Stimulated activated memory B cell treated with anti-CD40 and anti-IgM and Interleukin-4, amounts not matched to agents 10 μg/mL and 1 μg/mL and 100 μg/mL, for 72 hours (primary cell): ENCODE measurements at places on chromosomes 16 and 17.

GRCh38 chr16:22117609-22118008, 25.3 kb downstream of the VWA3A start:
- ATAC-seq: no peak

DNA sequence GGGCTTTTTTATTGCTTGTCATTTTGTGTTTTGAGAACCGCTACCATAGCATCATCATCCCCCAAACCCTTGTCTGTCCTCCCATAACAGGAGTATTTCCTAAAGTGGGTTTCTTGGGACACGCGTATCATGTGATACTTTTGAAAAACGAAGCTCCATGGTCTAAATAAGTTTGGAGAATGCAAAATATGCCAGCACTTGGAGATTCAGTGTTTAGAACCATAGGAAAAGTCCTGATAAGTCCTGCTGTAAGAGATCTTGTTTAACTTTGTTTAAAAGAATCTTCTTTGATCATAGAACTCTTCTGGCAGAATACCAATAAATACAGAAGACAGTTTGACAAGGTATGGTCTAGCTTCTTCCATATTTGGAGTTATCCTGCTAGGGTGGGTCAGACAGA, 59.3 kb downstream of the NKD1 start:
- no peak for ATAC-seq

DNA sequence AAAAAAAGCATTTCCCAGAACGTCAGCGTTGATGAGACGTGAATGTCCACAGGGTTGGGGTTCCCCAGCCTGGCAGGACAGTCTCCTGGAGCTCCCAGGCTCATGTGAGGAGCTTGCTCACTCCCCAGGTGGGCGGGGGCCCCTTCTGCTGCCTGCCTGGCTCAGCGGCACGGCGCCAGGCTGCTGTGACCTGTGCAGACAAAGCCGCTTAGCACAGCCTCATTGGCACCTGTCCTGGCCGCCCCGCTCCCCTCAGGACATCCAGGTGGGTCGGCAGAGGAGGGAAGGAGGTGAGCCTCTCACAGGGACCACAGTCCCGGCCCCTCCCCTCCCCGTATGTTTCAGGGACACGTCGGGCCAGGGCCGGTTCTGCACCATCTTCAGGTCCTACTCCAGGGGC, 12.9 kb upstream of the WFIKKN1 start:
- no peak for ATAC-seq

- no peak for ATAC-seq
Observed at GRCh38 chr16:85338638-85338982, 226.3 kb upstream of the CIBAR2 start.

GRCh38 chr16:61371388-61371787, 664.9 kb downstream of the CDH8 start:
- ATAC-seq: no peak

GRCh38 chr16:22692034-22692433, 121.9 kb upstream of the HS3ST2 start:
- ATAC-seq: no peak

DNA sequence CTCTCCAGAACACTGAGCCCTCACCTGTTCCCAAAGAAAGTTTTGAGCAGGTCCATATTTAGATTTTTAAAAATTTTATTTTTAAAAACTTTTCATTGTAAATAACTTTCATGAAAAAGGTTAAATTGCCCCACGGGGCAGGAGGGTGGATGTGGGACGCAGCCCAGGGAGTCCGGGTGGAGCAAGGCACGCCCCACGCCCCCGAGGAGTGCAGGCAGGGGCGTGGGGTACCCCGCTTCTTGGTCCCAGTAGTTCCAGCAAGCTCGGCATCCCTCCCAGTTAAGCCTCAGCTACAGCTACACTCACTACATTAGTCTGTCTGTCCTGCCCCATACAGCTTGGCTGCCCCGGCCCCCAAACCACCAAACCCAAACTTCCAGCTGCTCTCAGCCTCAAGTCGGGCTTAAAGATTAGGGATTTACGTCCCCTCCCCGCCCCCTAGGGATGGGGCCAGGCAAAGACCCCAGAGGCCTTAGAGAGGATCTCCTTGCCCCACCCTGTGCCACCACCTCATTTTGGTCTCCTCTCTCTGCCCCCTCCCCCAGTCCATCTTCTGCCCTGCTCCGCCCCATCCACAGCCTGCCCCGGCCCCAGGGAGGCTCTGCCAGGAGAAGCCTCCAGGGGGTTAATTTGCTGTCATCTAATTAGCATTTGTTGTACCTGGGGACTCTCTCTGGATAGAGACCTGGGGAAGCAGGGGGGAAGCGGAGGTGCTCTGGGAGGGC, 4.6 kb downstream of the FOXJ1 start:
- no peak for ATAC-seq
